Testis (tissue), 5 donors: ENCODE measurements at places on chromosomes 4 and X. TPM values are rescaled to one million over a fixed set of nuclear protein-coding genes. Genes with fewer than 3 reads are reported as not detected.

DNA sequence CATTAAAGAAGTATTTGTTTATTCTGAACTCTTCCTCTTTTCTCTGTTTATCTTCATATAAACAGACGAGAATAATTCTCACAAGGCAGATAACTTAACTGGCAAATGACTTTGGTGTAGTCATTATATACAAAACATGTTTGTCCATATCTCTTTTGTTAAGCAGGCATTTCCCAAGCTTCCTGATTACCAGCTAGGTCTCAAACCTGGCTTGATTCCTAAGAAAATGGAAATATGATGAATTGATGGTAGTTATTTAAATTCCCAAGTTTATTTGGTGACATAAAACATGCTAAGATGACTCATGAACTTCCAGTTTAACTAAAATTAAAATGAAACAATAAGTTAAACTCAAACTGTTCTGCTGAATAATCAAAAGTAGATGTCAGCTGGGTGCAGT, 96.8 kb downstream of the ARSJ start:
- no peaks in the 10 kb centered on the region for H3K4me1 ChIP-seq
- no peak overlapping the region for H3K4me3 ChIP-seq
- no peaks in the 10 kb centered on the region for H3K36me3 ChIP-seq
- no peak overlapping the region for H3K27ac ChIP-seq

DNA sequence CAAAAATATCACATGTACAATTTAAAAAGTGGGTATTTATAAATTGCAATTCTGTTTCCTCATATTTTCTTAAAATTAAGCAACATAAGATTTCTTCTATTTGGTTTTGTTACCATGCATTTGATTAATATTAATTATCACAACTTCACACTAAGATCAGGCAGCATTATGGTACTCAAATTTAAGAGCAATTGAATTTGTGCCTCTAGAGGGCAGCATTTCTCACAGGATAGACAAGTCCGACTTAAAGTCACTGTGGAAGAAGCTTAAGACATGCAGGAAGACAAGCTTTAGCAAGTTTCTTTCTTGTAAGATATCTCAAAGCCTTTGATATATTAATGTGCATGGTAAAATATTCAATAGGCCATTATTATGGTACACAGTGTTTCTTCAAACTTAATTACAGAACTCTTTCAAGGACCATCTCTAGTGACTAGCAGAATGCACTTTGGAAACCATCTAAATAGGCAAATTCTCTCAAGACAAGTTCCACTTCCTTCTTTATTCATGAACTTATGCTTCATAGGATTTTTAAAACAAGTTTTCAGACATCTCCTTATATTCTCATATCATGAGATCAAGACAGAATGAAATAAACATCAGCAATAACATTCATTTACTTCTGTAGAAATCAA, 35.0 kb downstream of the FBXW7 start:
- H3K36me3 ChIP-seq = no peaks in the 10 kb centered on the region
- no peak overlapping the region for H3K4me3 ChIP-seq
- H3K27ac ChIP-seq = no peak overlapping the region
- H3K4me1 ChIP-seq = no peaks in the 10 kb centered on the region
- peak; percentile 78 for DNase-seq

DNA sequence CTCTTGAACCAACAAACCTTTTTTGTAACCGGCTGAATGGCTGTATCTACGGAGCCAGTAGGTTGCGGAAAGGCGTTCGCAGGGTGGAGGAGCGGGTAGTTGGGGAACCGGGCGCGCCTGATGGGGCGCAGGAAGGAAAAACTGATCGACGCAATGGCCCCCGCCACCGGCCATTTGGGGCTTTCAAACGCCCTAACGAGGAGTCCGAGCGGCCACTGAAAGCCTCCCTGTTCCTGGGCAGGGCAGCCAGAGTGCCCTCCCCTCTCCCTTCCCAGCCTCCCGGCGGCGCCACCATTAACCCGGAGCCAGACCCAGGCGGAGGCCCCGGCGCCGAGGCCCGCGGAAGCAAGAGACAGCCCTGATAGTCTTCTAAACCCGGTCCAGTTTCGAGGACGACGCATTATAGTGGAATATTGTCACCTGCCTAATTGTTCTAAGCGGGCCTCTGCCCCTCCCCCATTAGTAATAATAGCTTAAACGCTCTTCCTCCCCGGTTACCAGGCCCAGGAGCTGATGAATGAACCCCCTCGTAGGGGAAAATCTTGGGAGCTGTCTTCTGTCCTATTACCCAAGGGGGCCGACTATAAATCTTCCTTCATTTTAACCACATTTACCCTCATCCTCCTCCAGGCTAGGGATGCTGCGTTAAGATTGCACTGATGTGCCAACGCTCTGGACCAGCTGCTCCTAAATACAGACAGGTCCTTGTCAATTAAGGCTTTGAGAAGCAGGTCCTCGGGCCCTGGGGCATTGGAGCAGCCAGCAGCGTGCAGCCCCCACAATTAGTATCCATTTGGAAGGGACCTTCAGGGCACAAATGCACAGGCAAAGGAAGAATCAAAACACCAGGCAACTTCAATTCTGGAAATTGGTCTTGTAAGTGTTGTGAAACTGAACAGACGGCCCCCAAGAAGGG, 61.6 kb upstream of the TMEM33 start:
- H3K36me3 ChIP-seq = no peaks in the 10 kb centered on the region
- H3K27ac ChIP-seq = no peak overlapping the region
- H3K4me3 ChIP-seq = peak overlapping the region; percentile 45
- no peak for DNase-seq
- no peaks in the 10 kb centered on the region for H3K4me1 ChIP-seq

- no peaks in the 10 kb centered on the region for H3K27me3 ChIP-seq
- DNase-seq = no peak
- no peaks in the 10 kb centered on the region for H3K4me1 ChIP-seq
- no peak overlapping the region for H3K4me3 ChIP-seq
These were observed 907.1 kb downstream of the RPA4 start for GRCh38 chrX:97790850-97791249.

DNA sequence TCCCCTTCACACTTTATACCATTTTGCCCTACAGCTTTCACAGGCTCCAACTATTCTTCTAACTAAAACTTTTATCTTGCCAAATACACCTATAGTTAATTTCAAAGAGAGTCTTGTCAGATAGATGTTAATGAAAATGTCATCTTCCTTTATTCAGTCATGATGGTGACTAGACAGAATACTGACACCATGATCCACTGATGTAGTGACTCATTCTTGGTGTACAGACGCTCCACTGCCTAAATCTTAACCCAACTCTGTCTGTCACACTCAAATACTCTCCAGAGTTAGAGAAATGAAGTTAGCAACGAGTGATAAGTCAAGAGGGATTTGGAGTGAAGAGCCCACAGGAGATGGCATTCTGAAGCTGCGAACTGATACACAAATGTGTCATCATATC, 32.1 kb upstream of the HDAC8 start:
- no peaks in the 10 kb centered on the region for H3K27me3 ChIP-seq
- H3K4me3 ChIP-seq = no peak overlapping the region
- DNase-seq = no peak
- H3K4me1 ChIP-seq = no peaks in the 10 kb centered on the region

DNA sequence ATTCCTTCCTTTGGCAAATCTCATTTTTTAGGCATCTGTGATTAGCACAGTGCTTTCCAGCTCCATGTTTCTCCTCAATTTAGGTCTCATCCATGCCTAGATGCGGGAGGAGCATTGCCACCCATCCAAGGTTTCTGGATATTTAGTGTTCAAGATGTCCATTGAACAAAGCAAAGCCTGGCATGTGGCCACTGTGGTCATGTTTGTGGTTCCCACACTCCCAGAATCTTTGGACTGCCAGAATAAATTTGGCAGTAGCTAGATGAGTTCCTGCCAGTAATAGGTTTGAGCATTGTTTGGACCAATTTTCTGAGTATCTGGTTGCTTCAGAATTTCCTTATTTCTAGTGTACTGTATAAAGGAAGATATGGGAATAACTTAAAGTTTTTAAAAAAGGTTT, 1124.1 kb downstream of the ADGRL3 start:
- no peaks in the 10 kb centered on the region for H3K36me3 ChIP-seq
- no peaks in the 10 kb centered on the region for H3K4me1 ChIP-seq
- no peaks in the 10 kb centered on the region for H3K27me3 ChIP-seq
- H3K4me3 ChIP-seq = no peak overlapping the region
- no peak for DNase-seq
- H3K27ac ChIP-seq = no peak overlapping the region

DNA sequence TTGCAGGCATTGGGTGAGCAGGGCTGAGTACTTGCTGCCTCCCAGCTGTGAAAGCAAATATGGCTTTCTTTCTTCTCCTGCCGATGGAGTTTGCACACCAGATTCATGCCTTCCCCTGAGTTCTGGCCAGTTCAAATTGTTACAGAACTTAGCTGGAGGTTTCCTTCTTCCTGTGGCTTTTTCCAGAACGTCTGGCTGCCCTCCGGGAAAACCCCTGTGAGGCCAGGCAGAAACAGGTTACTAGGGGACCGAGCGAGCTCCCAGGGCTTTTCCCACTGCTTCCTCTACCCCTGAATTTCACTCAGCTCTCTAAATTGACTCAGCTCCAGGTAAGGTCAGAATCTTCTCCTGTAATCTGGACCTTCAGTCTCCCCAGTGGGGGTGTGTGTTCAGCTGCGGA, 482.4 kb downstream of the C4orf33 start:
- no peak overlapping the region for H3K4me3 ChIP-seq
- H3K36me3 ChIP-seq = no peaks in the 10 kb centered on the region
- no peak overlapping the region for H3K27ac ChIP-seq
- no peak for DNase-seq

DNA sequence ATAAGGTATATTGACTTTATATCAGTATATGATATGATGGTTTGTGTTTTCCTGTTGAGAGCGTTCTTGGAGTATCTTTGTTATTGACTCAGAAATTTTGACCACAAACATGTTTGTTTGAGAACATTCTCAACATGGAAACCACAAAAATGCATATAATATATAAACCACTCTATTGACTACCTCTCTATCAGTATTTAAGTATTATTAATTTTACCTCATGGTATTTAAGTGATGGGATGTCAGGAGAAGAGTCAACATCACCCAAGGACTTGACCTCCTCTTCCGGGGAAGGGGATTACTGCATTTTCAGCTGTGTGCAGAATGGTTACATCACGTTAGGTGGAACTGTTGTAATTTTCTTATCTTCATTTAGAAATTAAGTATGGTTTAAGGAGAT, 54.3 kb upstream of the PUDP start:
- H3K27ac ChIP-seq = no peak overlapping the region
- no peak for DNase-seq
- H3K4me3 ChIP-seq = no peak overlapping the region
- H3K27me3 ChIP-seq = no peaks in the 10 kb centered on the region
- H3K36me3 ChIP-seq = no peaks in the 10 kb centered on the region
- no peaks in the 10 kb centered on the region for H3K4me1 ChIP-seq

GRCh38 chr4:89022426-89023128, 34.4 kb downstream of the FAM13A start:
- no peaks in the 10 kb centered on the region for H3K27me3 ChIP-seq
- no peaks in the 10 kb centered on the region for H3K36me3 ChIP-seq
- no peak for DNase-seq
- H3K27ac ChIP-seq = no peak overlapping the region
- H3K4me3 ChIP-seq = no peak overlapping the region
- H3K4me1 ChIP-seq = no peaks in the 10 kb centered on the region

DNA sequence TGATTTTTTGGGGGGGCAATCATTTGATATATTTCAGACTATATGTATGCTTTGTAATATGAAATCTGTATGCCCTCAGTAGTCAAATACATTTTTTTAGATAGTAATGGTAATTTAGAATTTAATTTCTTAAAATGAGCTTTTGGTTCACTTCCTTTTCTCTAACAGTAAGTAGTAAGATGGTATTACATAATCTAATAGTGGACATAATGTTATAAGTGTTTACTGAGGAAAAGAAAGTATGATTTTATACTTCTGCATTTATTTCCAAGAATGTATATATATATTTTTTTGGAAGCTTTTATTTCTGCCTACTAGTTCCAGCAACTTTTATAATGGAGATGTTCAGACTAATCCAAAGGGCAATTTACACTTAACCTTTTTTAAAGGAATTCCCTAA, 1450.7 kb upstream of the TENM3 start:
- H3K4me1 ChIP-seq = no peaks in the 10 kb centered on the region
- H3K27ac ChIP-seq = no peak overlapping the region
- no peak for DNase-seq
- H3K36me3 ChIP-seq = no peaks in the 10 kb centered on the region
- no peaks in the 10 kb centered on the region for H3K27me3 ChIP-seq

The CYP4V2 gene
- 50.5 TPM for total RNA-seq
